ENCODE measurements at places on chromosomes 2 and 18.

DNA sequence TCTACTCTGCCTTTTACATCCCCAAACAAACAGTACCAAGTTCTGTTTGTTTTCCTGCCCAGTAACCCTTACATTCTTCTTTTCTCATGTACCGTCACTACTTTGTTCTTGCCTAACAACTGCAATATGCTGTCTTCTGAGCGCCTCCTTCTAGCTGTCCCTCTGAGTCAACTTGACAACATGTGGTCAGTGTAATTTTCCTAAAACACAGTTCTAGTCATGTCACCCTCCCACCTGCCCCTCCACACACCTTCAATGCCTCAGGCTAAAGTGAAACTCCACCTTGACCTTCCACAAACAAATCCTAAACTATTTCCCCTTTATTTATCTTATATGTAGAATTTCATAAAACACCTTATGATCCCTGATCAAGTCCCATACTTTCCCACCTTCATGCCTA, 124.6 kb upstream of the CD302 start:
- no peak for DNase-seq

GRCh38 chr2:142065156-142065555, 65.7 kb downstream of the LRP1B start:
- DNase-seq, result no peak

GRCh38 chr2:112339986-112340385, 64.6 kb downstream of the ZC3H6 start:
- DNase-seq, result peak; percentile 47

- no peak for DNase-seq
These were observed 3.5 kb downstream of the ATP6V1B1 start for GRCh38 chr2:70939001-70939838.

- DNase-seq, result no peak
These were observed 122.8 kb downstream of the MYO5B start for GRCh38 chr18:50072146-50072545.

GRCh38 chr2:39050109-39050508, 70.7 kb downstream of the SOS1 start:
- DNase-seq, result peak; percentile 19

GRCh38 chr2:180222644-180223043, 215.5 kb upstream of the CWC22 start:
- peak; percentile 73 for DNase-seq

All from fibroblast of skin of abdomen (primary cell).